ENCODE measurements at places on chromosomes 12 and 14.
A peak's percentile ranks its signal among the peaks of the same experiment; 100 is the strongest.

GRCh38 chr14:55514819-55515490 lies 65.1 kb upstream of the KTN1 start:
- peak; percentile 67 for DNase-seq

DNA sequence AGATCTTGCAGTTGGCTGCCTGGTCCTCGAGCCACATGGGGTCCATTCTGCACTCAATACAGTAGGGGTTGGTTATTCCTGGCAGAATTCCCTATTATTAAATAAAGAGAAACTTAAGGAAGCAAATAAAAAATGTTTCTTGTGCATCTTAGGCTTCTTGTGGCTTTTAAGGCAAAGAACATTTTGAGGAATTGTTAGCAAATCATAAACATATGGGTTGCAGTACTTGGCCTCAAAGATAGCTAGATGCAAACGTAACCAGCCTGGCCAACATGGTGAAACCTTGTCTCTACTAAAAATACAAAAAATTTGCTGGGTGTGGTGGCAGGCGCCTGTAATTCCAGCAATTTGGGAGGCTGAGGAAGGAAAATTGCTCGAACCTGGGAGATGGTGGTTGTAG lies 50.8 kb upstream of the KCNA5 start:
- no peak for DNase-seq

DNA sequence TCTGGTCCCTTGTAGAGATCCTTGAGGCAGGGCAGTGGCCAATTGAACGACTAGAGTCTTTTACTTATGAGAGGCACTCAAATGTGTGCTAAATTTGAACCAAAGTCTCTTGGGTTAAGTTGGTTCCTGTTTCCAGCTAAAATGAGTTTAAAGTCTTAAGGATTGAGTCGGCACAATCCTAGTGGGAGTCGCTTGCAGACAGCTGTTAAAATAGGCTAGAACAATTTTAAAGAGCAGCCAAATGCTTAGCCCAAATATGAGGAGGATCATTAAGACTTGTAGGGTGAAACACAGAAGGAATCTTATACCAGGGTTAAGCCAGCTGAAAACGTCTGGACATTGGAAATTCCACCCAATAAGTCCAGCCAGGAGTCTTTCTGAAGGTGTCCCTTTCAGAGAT lies 216.1 kb downstream of the NUBPL start:
- DNase-seq: no peak

GRCh38 chr12:116248930-116249329 lies 28.6 kb downstream of the MED13L start:
- no peak for DNase-seq

DNA sequence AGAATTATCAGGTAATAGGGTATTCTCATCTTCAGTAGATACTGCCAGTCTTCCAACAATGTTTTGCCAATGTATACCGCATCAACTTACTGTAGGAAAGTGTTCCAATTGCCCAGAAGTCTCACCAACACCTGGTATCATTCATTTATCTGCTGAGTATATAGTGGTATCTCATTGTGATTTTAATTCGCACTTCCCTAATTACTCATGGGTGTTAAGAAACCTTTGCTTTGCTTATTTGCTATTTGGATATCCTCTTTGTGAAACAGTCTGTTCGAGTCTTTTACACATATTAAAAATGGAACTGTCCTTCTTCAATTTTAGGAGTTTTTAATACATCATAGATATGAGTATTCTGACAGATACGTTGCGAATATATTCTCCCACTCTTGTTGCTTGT lies 6.1 kb downstream of the TM7SF3 start:
- DNase-seq: no peak

DNA sequence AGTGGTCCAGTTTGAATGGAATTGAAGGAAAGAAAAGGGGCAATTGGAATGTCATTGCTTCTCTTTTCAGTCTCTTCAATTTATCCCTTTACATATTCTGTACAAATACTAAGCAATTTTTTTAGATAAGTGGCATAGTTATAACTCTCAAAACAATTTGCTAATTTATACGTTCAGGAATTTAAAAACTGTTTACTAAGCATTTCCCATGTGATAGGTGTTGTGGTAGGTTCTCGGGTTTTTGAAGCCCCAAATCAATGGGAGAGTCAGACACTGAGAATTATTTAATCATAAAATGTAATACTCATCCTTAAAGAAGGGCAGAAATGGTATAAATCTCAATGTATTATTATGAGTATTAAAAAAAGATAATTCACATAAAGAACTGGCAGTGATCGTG lies 197.1 kb downstream of the CNTN1 start:
- DNase-seq: no peak

GRCh38 chr12:90166012-90166411 lies 457.4 kb upstream of the ATP2B1 start:
- DNase-seq: no peak

DNA sequence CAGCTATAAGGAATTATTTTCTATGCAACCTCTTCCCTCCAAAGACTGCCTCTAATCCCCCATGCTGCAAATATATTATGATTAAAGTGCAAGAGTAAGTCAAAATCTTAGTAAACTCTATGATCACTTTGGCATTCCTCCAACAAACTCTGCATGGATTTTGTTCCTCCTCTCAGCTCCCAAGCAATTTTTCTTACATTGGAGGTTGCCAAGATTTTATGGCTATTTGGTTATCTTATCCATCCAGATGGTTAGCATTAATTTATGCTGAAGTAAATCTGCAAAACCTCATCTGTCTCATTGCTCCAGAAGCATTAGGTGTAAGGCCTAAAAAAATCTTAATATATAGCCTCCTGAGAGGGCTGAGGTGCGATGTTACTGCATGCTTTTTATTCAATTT lies 228.1 kb downstream of the CHST11 start:
- no peak for DNase-seq

DNA sequence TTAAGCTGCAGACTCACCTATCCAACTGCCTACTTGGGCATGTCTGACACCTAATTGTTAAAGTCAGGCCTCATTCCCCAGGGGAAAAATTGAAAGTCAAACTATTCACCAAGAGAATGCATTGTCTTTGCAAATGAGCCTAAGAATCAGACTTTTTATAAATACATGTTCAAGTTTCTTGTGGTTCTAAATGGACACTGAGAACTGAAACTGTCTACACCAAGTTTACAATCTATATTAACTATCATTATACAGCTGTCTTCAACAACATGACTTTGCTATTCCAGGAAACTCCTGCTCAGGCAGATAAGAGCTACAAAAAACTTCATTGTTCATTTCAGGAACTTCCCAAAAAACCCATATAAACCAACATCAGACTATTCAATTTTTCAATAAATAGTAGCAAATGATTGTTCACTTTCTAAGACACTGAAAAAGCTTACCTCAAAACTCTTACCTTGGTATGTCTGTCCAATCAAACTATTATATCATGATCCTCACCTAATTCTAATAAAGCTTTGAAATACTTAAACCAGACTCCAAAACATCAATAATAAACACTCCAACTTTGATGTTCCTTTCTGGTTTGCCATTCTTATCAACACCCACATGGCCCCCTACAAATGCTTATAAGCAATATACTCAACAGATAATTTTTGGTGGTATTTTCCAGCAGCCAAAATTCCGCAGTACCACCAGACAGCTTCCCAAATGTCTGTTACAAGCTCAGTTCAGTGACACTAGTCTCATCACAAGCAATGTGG lies 24.2 kb downstream of the CDK17 start:
- DNase-seq: no peak

- DNase-seq: peak; percentile 73
These were observed 136.3 kb downstream of the AEBP2 start for GRCh38 chr12:19575337-19576243.

DNA sequence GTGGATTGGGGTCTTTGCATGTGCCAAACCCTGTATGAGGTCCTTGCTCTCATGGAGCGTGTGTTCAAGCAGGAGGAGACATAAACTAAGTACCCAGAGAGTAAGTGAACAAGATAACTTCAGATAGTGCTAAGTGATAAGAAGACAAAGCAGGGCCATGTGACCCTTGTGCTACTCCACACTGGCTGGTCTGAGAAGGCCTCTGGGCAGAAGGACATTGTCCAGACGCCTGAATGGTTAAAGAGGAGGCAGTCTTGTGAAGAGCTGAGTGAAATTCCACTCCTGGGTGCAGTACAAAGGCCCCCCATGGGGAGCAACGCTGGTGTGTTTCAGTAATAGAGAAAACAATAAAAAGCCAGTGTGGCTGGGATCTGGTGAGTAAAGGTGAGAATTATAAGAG lies 93.3 kb upstream of the RIC8B start:
- DNase-seq: no peak

DNA sequence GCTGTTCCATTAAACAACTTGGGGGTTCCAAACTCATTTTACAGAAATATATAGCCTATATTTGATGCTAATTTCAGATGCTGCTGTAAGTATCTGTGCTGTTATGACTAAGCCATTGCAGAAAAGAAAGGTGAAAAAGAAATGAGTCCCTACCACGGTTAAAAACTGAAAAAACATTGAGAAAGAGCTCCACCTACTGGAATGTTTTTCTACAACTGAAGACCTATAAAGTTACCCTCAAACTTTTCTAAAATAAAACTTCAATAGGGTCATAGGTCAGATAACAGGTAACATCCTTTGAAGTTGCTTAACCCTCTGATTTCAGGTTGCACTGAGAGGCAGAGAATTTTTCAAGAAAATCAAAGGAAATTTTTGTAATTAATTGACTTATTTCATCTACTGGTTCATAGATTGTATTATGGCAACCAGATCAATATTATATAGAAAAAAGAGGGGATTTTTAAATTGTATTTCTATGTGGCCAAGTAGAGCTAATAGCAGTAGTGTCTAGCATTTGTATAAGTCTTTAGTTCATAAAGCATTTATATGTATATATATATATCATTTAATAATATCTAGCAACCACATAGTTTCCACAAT lies 279.9 kb downstream of the RPS29 start:
- peak; percentile 26 for DNase-seq

GRCh38 chr12:96036765-96037455 lies 1.5 kb upstream of the LTA4H start:
- peak; percentile 8 for DNase-seq

DNA sequence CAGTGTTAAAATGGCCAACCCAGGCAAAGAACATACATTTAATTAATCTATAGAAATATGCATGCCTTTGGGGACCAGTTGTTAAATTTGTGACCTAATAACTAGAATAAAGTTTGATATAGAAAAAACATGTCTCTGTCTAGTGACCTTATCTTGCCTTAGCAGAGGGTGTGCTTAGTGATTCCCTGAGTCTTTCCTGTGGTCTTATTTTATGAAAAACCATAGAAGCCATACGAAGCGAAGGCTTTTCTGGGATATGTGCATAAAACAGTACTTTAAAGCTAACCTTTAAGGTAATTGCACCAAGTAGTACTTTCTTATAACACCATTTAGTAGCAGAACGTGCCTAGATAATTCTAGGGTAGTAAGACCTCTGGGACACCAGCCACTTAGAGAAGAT lies 379.4 kb downstream of the ZFP36L1 start:
- DNase-seq: no peak

DNA sequence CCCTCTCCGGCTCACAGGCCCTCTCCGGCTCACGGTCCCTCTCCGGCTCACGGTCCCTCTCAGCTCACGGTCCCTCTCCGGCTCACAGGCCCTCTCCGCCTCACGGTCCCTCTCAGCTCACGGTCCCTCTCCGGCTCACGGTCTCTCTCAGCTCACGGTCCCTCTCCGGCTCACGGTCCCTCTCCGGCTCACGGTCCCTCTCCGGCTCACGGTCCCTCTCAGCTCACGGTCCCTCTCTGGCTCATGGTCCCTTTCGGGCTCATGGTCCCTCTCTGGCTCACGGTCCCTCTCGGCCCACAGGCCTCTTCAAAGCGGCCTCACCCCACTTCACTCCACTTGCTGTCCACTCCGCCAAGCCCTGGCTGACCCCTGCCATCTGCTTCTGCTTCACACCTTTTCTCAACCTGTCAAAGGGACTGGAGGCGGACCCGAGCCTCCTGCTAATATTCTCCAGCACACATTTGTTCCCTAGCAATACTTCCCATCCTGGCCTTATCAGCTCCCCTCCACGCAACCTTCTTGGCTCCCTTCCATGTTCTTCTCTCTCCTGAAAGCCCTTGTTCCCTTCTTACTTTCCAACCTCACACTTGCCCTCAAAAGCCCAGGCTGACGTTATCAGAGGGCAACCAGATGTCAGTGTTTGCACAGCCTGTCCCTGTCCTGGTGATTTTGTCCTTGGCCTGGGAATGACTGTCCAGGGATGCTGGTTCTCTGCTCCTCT lies 176.7 kb downstream of the CALM1 start:
- DNase-seq: no peak

DNA sequence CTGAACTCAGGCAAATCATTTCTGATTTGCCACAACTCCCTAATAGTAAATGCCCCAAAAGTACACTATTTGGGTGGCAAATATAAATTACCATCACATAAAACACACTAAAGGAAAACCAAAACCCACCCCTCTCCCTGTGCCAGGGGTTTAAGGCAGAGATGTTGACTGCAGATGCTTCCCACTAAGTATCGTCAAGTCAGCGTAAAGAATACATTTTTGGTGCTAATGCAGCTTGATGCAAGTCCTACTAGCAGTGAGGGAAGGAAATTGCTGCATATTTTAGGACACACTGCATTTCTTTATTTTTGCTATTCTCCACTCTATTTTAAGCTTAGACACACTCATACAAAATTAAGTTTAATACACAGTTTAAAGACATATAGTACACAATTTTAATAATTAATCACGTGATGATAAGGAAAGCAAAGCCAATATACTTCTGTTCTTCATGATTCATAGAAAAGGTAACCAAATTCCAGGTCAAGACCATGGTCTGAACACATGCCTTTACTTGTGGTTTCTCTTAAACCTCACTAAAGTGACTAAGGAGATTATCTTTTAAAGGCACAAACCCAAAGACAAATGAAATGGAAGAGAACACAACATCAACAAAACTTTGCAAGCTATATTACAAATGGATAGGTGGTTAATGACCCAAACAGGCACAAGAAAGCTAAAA lies 162.2 kb downstream of the STXBP6 start:
- DNase-seq: no peak

DNA sequence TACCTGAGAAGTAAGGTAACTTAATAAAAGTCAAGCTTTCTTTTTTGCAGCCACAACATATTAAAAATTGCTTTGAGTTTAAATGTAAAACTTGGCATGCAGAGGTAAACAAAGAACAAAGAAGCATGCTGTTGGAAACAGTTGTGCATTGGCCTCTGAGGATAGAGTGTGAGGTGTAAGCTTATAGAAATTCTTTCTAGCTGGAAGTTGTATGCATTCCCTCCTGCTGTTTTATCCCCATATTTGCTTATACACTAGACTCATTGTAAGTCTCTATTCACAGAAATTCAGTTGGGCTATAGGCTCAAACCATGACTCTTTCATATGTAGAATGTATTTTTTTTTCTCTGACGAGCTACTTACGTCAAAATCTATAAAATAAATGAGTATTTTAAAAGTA lies 316.3 kb downstream of the SLC6A15 start:
- DNase-seq: no peak

- no peak for DNase-seq
These were observed 62.2 kb downstream of the IFNG start for GRCh38 chr12:68097386-68097785.

- DNase-seq: no peak
These were observed 817 bp upstream of the IPO8 start for GRCh38 chr12:30696486-30696885.

DNA sequence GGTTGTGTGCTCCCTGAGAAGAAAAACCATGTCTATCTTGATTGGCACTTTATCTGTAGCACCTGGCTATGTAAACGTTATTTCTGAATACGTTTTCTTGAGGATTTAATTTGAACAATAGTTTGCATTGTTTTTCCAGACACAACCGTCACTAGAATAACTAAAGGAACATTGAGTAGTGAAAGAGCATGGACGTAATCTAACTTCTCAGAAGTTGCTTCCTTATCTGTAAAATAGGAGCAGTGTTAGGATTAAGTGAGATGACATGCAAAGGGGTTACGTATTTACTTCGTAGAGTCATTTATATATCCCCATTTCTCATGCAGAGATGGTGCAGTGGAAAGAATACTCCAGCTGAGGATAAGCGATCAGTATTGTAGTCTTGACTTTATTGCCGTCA lies 8.1 kb downstream of the AEBP2 start:
- no peak for DNase-seq

Measured in HS-5 (cell line).